ENCODE measurements at places on chromosomes 6 and 20. TPM values are rescaled to one million over a fixed set of nuclear protein-coding genes. Genes with fewer than 3 reads are reported as not detected.

PRR18 gene
- 0.50 TPM for total RNA-seq

TULP1 gene
- not detected for total RNA-seq

DSTN gene
- 143 TPM for total RNA-seq

EFCAB8 gene
- 0.05 TPM for total RNA-seq

RIPOR3 gene
- total RNA-seq, result 13.0 TPM

PTCRA gene
- total RNA-seq, result 0.93 TPM

RBM24 gene
- total RNA-seq, result not detected

SLC35D3 gene
- total RNA-seq, result not detected

IFT52 gene
- 25.5 TPM for total RNA-seq

PACSIN1 gene
- total RNA-seq, result 3.6 TPM

ADAM33 gene
- total RNA-seq, result 0.36 TPM

LY6G5C gene
- total RNA-seq, result 1.7 TPM

EEF1A2 gene
- total RNA-seq, result 87.5 TPM

PNPLA1 gene
- 0.23 TPM for total RNA-seq

BTN3A1 gene
- 10.0 TPM for total RNA-seq

HLA-DRA gene
- not detected for total RNA-seq

CPXM1 gene
- total RNA-seq, result 4.5 TPM

LTB gene
- 2.8 TPM for total RNA-seq

ZBP1 gene
- 0.31 TPM for total RNA-seq

IBTK gene
- total RNA-seq, result 23.8 TPM

RWDD1 gene
- 42.1 TPM for total RNA-seq

LGSN gene
- total RNA-seq, result 0.05 TPM

KCNQ2 gene
- total RNA-seq, result 84.4 TPM

PRDM13 gene
- 0.13 TPM for total RNA-seq

VWA7 gene
- total RNA-seq, result 1.8 TPM

RAET1L gene
- not detected for total RNA-seq

R3HDML gene
- total RNA-seq, result not detected

GSTA3 gene
- not detected for total RNA-seq

All from motor neuron (in vitro differentiated cells).